ENCODE measurements at places on chromosomes 11 and 22.

- DNase-seq: peak; percentile 65
Measured at GRCh38 chr11:4025967-4026324, 68.7 kb upstream of the RRM1 start.

DNA sequence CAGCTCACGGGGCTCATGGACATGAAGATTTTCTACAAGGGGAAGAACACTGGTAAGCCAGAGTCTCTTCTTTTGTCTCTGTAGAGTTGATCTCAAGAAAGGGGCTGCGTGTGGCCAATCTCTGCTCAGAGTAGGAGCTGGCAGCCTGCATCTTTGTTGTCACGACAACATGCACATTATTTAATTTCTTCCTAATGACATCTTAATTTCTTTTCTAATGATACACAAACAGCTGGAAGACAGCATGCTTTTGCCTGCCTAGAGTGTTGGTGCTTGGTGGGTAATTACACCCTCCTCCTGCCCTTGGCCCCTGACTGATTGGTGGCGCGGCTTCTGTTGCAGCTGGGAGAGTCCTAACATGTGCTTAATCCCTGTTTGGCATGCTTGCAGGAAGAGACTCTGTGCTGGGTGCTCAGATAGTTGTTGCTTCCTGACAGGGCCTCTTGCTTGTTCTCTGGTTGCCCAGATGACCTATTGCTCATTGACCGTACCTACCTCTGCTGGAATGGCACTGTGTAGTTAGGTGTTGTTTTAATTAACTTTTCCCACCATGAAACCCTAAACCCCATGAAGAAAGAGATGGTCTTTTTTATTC, 106.9 kb upstream of the SORL1-AS1 start:
- no peak for DNase-seq

GRCh38 chr22:36160499-36160942, at the start of gene APOL3:
APOL3 (minus strand) TSS chr22:36160755; CDS start chr22:36149055, 11,700 bp downstream.
- peak; percentile 75 for DNase-seq

DNA sequence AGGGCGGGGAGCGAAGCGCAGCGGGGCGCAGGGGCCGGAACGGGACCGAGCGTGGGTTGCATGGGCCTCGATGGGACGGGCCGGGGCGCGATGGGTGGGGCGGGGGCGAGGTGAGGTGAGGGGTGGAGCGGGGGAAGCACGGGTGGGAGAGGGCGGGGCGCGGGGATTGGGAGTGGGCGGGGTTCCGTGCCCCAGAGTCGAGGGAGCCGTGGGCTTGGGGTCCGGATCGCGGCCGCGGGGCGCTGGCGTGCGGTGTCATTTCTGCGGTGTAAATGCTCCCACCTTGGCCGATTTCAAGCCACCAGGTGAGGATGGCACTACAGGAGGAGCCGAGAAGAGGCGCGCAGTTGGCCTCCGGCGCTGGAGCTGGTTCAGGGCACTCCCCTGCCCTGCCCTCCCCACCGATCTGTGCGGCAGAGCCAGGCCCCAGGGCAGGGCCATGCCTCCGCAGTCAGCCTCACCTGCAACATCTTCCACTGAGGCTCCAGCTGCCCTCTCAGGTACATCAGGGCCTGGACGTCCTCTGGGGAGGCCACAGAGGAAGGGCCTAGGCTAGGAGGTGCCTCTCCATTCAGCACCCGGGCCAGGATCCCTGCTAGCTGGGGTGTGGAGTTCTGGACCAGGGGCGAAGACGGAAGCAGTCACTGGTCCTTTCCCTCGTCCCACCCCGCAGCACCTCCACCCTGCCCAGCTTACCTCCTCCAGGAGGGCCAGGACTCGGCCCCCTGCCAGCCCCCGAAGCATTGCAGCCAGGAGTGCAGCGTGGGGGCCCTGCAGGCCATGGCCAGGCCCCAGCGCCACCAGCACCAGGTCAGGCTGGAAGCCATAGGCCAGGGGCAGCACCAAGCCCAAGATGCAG, 620 bp upstream of the TUBGCP6 start:
- DNase-seq: no peak

DNA sequence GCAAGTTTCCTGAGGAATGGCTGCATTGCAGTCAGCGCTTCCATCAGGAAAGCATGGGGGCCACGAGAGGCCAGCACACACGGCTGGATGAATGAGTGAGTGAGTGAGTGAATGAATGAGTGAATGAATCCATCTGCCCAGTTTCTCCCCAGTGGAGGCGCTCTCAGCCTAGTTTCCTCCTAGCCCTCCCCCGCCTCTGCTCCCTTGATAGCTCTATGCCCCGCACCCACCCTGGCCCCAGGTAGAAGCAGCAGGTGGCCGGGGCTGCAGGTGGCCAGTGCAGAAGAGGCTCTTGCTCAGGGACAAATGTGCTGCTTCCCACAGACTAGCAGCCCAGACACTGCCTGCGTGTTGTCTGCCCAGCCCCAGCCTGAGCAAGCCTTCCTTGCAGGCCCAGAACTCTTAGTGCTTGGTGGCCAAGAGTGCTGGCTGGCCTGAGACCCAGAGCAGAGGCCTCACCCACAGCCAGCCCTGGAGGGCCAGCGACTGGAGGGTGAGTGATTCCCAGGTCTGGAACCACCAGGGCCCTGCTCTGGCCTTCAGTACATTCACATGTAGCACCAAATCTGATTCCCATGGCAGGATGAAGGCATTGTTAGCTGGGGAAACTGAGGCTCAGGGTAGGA, 31.1 kb upstream of the PDGFB start:
- no peak for DNase-seq

GRCh38 chr11:27350511-27350910, 12.5 kb downstream of the CCDC34 start:
- DNase-seq: no peak

- DNase-seq: no peak
Measured at GRCh38 chr22:30230330-30230729, 16.2 kb downstream of the LIF start.

GRCh38 chr11:120739780-120740179, 228.2 kb downstream of the GRIK4 start:
- no peak for DNase-seq

DNA sequence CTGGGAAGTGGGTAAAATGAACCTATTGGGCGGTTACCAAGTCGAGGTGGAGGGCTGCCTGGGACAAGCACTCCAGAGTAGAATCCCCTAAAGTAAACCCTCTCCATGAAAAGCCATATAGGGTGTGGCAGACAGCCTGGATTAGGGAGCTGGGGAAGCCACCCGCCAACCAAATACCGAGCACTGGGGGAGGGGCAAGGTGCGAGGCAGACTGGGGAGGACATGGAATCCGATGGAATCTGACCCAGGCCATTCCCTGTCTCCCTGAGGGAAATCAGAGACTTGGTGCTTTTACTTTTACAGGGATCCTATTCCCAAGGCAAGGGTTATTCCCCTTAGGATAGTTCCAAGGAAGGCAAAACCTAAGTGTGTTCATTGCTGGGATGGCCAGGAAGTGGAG, 130.9 kb upstream of the HSD17B12 start:
- DNase-seq: no peak

- no peak for DNase-seq
Measured at GRCh38 chr22:43636086-43636485, 176.0 kb downstream of the EFCAB6 start.

GRCh38 chr11:13111813-13112130, 102.7 kb downstream of the RASSF10 start:
- no peak for DNase-seq

DNA sequence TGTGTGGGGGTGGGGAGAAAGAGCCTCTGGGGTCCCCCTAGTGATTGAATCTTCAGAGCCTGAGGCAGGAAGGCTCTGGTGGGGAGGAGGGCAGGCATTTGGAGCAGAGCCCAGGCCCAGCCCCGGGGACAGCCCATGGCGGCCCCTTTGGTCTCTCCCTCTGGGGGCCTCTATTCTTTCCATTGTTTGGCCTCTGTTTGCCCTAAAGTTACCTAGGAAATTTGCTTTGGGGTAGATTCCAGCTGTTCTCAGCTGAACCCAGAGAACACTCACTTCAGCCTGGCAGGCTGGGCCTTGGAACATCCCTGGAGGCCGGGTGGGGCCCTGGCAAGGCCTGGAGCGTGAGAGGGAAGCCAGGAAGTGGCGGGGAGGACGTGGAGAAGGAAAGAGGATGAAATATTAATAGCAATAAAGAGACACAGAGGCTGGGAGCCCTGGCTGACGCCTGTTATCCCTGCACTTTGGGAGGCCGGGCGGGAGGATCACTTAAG, 22.9 kb upstream of the A4GALT start:
- peak; percentile 84 for DNase-seq

GRCh38 chr11:31022080-31022479, 347.5 kb downstream of the DCDC1 start:
- DNase-seq: no peak

- no peak for DNase-seq
Measured at GRCh38 chr11:63769042-63769713, 603 bp upstream of the ZFTA start.

DNA sequence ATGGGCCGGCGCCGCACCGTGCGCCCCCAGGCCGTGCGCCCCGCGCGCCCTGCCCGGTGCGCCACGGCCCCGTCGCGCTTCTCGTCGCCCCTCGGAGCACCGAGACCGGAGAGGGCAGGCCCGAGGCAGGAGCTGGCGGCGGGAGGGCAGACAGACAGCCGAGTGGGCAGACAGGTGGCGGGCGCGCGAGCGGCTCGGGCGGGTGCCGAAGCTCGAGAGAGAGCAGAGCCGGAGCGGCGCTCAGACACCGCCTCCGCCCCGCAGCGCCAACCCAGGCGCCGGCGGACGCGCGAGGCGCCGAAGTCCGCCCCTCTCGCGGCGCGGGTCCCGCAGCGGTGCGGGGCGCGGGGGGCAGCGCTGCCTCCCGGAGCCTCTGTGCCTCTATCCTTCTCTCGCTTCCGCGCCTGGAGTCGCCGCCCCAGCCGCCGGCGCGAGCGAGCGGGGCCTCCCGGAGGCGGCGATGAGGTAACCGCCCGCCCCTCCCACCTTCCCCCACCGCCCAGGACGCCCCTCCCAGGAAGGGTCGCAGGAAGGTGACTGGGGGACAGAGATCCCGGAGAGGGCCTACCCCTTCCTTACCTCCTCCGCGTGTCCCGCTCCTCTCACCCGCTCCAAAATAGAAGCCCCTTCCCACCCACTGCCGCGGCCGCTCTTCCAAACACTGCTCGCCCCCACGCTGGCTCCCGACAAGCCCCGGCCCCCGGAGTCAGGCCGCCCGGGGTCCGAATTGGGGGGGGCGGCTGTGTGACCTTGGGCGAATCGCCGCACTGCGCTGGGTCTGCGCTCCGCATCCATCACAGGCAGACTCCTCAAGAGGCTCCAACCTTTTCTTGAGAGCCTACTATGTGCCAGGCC, at the start of gene RASL10A:
Gene RASL10A (minus strand): TSS at position 412 of the 855 bp plus-strand sequence. CDS start 451 bp downstream, outside the sequence.
- no peak for DNase-seq

DNA sequence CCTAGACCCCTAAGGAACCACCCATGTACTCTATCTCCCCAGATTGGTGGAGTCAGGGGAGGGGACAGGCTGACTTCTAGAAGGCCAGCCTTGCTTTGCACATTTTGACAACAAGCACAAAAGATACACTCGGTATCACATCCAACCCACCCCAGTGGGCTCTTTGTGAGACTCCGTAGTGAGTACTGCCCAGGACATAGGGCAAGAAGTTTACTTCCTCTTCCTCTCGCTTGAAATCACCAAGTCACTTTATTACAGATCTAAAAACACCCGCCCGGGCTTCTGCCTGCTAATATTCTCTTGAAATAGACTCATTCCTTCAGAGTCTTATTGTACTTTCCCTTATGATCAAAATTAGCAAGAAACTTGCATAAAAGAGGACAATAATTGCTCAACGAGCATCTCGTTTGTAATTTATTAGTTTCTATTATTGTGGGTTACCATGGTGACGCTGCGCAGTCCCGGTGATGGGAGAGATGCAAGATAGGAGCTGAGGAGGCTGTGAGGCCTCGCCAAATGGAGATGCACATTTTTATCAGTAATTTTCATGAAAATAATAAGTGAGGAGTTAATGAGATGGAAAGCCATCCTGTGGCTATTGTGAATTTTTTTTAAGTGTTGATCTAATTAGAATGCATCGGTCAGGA, 96.9 kb downstream of the FEZ1 start:
- no peak for DNase-seq

DNA sequence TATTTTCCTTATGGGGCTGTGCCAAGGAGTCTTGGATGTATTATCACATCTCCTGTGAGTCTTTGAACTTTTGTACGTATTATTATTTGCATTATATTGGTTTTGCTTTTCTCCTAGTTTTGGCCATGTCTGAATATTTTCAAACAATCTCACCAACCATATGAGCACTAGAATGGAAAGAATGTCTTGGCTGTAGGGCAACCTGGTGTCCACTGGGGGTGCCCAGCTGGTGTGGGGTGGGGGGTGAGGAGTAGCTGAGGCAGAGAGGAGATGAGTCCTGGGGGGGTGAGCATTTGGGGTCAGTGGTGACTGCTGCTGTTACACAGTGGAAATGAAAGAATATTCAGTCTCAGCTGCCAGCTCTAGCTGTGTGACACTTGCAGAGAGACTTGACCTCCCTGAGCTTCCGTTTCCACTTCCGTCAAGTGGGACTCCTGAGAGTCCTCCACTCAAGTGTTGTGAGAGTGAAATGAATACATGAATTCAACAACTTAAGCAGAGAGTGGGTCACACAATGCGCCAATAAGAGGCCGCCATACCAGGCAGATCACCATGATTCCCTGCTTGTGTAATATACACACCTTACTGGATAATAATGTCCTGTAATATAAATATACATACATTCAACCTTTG, 12.7 kb upstream of the PVALB start:
- DNase-seq: no peak

- DNase-seq: no peak
Measured at GRCh38 chr11:69252490-69252837, 41.5 kb upstream of the MYEOV start.

- no peak for DNase-seq
Measured at GRCh38 chr11:61718046-61718531, 34.3 kb upstream of the MYRF start.

DNA sequence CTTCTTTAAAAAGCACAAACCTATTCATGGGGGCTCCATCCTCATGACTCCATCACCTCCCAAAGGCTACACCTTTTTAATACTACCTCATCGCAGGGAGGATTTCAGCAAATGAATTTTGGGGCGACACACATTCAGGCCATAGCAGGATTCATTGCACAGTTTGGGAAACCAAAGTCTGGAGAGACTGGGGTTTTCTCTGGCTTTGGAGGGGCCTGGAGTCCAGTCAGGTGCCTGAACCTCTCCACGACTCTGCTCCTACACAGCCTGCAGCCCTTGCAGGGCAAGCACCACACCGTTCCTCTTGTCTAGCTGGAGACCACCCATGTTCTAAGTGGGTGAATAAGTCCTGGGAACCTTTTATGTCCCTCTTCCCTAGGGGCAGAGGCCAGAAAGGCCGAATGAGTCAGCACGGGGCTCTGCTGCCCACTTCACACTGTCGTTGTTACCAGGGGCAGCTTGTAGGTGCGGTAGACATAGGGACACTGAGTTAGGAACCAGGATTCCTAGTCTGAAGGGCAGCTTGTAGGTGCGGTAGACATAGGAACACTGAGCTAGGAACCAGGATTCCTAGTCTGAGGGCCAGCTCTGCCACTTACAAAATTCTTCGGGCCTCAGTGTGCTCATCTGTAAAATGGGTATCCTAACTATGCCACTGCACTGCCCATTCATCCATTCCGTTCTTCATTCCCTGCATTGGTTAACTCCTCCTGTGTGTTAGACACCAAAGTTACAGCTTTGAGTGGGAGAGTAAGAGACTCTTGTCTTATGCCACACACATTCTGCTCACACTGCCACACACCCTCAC, 251.7 kb upstream of the B3GAT1 start:
- no peak for DNase-seq

- no peak for DNase-seq
Measured at GRCh38 chr11:77211594-77212251, 83.7 kb downstream of the MYO7A start.

Measured in muscle of arm (tissue), 14 donors.